Activated B cell treated with CpG ODN at 0.5 μM for 24 hours (primary cell): ENCODE measurements at places on chromosomes 5 and 9. TPM values are rescaled to one million over a fixed set of nuclear protein-coding genes. Genes with fewer than 3 reads are reported as not detected.

DNA sequence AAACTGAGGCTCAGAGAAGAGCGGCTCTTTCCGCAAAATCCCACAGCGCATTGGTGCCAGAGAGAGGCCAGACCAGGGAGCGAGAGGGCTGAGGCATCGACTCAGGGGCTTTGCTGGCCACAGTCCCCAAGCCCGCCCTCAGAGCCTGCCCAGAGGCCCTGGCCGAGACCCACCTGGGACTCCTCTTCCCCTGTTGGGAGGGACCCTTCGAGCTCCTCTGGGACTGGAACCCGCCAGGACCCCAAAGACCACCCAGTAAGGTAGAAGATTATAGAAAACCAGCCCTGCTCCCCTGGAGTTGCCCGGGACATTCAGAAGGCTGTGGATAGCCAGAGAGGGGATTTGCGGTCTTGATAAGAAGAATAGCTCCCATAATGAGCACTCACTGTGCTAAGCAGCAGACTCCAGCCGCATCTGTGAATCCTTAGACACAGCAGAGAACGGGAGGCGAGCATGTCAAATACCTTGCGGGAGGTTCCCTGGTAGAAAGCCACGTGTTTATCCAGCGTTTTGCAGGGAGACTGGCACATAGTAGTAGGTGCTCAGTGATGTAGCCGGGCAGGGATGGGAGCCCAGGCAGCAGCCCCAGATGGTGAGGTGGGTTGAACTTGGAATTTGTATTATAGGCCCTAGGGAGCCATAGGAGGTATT, 651 bp upstream of the AK1 start:
- no peak for DNase-seq

- no peak for DNase-seq
Measured at GRCh38 chr9:126664900-126665643, 51.3 kb downstream of the LMX1B start.

DNA sequence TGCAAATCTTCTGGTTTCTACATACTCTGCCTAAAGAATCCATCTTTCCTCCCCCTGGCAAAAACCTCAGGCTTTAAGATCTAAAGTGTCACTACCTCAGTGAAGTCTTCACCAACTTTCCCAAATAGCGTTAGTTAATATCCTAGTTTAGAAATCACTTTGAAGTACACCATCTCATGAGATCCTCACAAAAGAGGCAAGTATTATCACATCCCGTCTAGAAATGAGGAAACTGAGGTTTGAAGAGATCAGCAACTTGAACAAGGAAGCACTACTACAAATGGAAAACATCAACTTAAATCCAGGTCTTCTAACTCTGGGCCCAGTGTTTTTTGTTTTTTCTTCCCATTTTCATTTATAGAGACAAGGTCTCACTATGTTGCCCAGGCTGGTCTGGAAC, 4.6 kb downstream of the AP3B1 start:
- DNase-seq, result no peak

Gene CFAP90
- not detected in 2 replicates for total RNA-seq

DNA sequence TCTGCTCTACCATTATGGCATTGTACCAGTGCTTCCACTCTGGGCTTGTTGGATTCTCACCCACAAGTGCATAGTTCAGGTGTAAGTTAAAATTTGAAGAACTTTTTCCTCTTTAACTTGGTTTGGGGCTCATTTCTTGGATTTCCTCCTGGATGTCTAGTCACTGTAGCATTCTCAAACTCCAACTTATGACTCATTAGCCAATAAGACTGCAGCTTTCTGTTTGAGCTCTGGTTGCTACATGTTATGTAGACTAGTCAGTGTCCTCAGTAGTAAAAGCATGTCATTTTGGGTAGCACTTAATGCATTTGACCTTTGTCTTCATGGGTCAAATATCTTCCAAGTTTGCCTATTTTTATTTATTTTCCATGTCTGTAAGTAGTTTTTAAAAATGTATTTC, 790.8 kb downstream of the BRINP1 start:
- DNase-seq, result no peak

Gene PCDHB15
- total RNA-seq, result not detected in 2 replicates

GRCh38 chr9:95667789-95668188, 151.0 kb upstream of the PTCH1 start:
- no peak for DNase-seq

Gene LCN1
- not detected in 2 replicates for total RNA-seq

DNA sequence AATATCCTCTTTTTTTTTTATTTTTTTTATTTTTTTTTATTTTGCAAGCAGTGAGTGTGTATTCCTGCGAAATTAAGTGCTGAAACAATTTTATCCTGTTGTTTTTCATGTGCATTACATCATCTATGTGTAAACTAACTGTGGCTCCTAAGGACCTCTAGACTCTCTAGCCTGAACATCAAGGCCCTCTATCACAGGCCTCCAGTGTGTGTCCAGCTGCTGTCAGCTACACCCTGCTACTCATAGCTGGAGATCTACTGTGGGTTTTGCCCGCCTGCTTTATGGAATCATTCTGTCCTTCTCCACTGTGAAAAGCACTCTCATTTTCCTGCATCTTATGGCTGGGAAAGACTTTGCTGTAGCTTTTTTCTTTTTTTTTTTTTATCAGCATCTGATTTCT, 157.8 kb downstream of the KCTD16 start:
- DNase-seq, result no peak
